ENCODE measurements at places on chromosomes 3 and 15.

DNA sequence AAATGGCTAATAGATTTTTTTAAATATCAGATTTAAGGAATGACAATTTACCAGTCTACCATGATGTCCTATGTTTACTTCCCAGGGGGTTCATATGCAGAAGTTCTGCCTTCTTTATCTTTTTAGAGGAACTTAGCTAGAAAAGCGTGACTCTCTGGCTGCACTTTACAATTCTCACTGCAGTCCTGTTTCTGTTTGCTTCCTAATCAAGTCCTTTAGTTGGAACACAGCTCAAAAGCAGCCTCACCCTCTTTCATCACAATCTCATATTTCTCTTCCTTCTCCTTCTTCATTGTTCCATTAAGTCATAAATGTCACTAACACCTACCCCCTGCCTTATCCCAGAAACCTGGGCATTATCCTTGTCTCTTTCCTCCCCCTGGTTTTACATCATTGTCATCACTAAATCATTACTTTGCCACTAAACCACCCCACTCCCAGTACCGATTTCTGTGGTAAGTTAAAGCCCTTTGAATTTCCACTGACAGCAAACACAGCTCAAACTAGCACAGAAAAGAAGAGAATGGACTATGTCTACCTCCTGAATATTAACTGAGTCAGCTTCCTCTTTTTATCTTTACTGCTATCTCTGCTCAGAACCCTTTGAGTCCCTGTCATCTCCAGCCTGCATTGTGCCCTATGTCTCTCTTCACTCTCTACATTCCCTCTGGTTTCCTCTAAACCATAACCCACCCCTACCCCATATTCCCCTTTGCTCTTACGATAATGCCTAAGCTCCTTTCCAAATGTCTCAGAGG is 13.8 kb upstream of the PPP4R2 start:
- DNase-seq = no peak

GRCh38 chr3:32048487-32049182 is 57.8 kb upstream of the GPD1L start:
- DNase-seq = no peak

- DNase-seq = no peak
Measured at GRCh38 chr15:66931768-66932633, 133.4 kb upstream of the SMAD3 start.

DNA sequence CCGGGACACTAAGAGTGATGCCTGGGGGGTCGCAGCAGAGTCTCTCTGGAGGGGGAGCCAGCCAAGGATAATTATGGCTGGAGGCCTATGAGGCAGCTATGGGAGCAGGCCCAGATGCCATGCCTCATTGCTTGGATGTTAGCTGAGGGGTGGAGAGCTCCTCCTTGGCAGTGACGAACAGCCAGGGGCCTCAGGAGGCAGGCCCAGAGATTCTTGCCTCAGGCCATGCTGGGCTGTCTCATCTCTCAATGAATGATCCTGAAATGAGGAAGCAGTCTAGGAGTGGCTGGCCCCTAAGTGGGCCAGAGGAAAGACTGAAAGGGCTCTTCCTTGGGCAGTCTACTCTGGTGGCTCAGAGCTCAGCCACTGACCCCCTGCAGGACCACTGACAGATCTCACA is 21.3 kb downstream of the KIF9 start:
- DNase-seq = no peak

- DNase-seq = no peak
Measured at GRCh38 chr3:54988302-54988837, 60.5 kb upstream of the LRTM1 start.

- no peak for DNase-seq
Measured at GRCh38 chr3:5692446-5692845, 504.9 kb downstream of the EDEM1 start.

- DNase-seq = no peak
Measured at GRCh38 chr3:76300746-76301145, 515.4 kb upstream of the ZNF717 start.

DNA sequence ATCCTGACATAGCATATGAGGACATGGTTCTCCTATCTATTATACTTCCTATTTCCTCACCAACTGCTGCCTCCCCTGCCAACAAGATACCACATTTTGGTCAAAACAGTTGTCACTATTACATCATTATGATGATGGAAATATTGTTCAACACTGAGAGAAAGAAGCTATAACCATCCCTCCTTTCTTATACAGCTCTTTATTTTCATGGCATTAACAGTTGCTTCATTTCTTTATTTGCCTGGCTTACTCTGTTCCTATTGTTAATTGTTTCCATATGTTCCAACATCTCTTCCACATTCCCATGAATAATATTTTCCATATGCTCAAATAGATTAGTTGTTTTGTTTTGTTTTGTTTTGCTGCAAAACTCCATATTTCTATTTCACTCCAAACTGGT is 40.8 kb upstream of the FILIP1L start:
- DNase-seq = no peak

DNA sequence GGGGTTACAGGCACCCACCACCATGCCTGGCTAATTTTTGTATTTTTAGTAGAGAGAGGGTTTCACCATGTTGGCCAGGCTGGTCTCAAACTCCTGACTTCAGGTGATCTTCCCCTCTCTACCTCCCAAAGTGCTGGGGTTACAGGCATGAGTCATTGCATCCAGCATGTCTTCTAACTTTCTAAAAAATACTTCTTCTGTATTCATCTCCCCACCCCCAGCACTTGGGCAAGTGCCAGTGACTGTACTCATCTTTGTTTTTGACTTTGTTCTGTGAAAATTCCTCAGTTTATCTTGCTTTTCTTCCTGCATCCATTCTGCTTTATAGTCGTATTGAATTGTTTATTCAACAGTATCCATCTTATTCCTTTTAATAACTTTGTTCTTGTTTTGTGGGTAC is 47.6 kb downstream of the ARIH1 start:
- no peak for DNase-seq

GRCh38 chr3:110343945-110344344 is 727.7 kb upstream of the NECTIN3 start:
- no peak for DNase-seq

DNA sequence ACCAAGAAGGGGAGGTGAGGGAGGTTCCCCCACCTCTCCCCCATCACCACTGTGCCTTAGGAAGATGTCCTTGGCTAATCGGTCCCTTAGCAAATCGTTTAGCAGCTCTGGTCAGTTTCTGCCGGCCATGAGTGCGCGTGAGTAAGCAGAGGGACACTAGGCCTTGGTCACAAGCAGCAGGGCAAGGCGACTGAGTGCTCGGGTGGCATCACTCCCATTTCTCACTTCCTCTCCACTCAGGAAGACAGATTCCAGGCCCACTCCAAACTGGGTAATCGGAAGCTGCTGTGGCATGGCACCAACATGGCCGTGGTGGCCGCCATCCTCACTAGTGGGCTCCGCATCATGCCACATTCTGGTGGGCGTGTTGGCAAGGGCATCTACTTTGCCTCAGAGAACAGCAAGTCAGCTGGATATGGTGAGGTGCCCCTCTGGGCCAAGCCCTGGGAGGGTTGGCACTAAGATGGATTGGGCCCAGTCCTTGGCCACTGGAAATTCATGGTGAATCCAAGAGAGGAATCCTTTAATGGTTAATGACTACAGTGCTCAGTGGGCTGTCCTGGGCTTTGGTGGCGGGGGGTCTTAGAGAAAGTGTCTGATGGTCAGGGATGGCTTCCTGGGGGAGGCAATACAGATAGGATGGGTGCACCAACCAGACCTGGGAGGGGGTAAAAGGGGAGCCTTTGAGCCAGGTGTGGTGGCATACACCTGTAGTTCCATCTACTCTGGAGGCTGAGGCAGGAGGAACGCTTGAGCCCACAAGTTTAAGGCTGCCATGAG is 4.0 kb downstream of the PARP3 start:
- DNase-seq = no peak

GRCh38 chr3:24135280-24135679 is 190.2 kb downstream of the NR1D2 start:
- no peak for DNase-seq

DNA sequence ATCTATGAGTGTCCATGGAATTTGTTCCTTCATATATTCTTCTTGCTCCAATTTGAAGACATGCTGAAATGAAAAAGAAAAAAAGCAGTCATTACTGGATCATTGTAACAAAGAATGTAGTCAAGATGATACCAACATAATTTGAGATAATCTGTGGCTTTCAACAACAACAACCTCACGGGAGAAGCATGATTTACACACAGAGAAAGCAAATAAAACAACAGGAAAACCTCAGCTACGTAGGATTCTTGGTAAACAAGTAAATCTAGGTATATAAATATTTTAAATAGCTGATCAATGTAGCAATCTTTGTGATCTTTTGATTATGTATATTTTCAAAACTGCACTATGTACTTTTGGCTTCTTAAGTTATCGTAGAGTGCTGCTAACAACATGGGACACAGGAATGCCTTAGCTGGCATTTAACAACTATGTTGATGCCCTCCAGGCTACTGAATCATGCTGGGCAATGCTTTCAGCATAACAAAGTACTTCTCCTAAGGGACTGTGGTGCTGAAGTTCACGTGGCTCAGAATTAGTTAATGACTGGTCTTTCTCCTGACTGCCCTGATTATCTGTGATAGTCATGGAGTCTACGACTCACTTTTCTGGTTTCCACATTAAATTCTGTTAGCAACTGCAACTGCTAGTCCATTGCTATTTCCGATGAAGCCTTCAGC is 96.5 kb upstream of the MYO5C start:
- no peak for DNase-seq

DNA sequence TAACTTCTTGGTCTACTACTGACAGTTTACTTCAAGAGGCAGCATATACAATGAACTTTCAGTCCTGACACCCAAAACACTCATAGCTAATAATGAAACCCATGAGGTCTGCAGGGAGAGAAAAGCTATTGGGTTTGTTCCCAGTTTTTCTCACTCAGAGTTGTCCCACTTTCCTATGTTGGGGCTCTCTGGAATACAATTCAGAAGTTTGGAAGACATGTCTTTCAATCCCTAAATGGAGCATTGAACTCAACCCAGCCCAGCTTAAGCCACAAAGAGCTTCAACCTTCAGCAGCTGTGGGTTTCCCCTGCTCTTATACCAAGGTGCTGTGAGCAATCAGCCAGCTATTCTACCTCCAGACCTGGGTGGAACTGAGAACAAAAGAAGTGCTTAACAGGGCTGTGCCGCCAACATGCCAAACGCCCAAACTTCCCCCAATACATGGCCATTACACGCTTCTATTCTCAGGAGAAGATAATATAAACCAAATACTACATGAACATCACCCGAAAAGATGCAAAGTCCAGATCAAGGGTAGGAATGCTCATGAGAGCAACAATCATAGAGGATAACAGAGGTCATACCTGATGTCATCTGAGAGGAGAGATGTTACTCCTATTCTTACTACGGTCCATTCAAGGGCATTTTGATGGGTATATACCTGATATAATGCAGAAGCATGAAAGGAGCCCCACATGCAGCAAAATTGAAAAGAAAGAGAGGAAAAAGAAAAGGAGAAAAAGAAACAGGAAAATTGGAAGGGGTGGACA is 131.2 kb upstream of the TGFBR2 start:
- DNase-seq = peak; percentile 14

- no peak for DNase-seq
Measured at GRCh38 chr3:11699083-11699427, 55.3 kb upstream of the VGLL4 start.

GRCh38 chr3:169659096-169659819 is 4.3 kb downstream of the MECOM start:
- no peak for DNase-seq

- no peak for DNase-seq
Measured at GRCh38 chr15:63628123-63628822, 31.1 kb downstream of the FBXL22 start.

DNA sequence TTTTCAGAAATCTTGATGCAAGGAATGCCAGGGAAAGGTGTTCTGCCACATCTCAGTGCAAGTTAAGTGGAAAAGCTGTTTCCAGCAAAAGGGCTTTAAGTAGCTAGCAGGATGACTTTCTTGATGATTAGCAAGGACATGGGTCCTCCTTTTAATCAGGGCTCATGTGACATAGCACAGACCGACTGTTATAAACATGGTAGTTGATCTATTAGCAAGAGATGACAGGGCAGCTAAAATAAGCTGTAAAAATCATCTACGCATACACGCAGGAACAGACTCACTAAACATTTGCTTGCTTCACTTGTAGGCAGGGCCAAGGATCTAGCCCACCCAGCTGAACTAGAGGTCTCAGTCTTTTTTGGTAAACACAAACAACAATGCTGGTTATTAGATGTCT is 69.0 kb downstream of the GOLIM4 start:
- no peak for DNase-seq

- DNase-seq = no peak
Measured at GRCh38 chr15:65213241-65213640, 2.0 kb upstream of the CILP start.

DNA sequence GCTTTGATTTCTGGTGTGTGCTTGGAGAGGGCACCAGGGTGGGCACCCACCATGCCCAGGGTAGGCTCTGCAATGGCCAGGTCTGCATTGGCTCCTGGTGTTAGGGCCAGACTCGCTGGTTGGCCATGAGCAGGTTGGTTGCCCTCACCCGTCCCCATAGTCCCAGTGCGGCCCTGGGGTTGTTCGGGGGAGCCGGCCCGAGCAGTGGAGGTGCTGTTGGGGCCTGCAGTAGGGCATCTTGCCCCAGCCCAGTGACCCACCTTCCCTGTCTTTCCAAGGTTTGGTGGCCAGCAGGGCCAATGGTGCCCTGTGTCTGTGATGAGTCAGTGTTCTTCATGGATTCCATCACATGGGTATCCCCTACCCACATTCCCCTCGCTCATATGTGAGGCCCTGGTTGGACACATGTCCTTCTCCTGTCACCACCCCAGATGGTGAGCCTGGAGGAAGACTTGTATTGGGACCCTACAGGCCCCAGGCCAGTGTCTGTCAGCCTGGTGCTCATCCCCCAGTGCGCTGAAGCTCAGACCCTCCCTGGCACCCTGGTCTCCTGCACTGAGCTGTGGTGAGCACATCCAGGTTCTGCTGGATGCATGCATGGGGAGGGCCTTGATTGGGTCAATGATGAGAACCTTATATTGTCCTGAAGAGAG is 190.1 kb downstream of the UBE3A start:
- DNase-seq = no peak

DNA sequence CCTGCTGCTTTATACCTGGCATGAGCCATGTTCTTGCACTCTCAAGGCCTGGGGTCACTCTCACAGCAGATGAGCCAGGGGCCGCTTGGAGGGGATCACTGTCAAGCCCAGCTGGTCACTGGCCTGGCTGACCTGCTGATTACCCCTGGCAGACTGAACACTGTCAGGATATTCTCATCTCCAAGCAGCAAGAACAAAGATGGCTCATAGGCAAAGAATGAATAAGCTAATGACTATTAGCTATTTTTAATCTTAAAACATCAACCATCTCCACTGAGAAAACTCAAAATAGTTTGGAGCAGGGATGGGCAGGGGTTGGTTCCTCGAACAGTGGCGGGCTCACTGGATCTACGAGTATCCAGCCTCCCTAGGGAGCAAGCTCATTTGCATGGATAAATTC is 64.4 kb upstream of the ACAN start:
- no peak for DNase-seq

DNA sequence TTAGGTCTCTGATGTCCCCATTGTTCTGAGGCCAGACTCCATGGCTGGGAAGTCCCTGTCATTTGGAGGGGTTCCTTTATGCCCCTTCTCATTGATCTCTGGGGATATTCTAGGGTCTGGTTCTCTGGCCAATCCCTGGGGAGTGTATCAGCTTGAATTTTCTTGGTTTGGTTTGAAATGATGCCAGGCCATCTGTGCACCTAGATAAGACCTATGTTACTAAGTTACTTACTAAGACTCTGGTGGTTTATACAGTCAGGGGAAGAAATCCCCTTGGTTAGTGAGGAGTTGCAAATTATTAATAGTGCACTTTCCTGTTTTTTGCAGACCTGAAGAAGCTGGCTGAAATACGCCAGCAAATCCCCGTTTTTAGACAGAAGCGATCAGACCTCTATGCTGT is 20.3 kb downstream of the NIT2 start:
- DNase-seq = no peak

GRCh38 chr3:12292770-12293169 is 3.9 kb downstream of the PPARG start:
- no peak for DNase-seq
